Stimulated activated CD8-positive, alpha-beta memory T cell treated with anti-CD3 and anti-CD28 coated beads, Interleukin-7, amount 100 ng/mL, for 48 hours (primary cell): ENCODE measurements at places on chromosomes 2 and 18.

DNA sequence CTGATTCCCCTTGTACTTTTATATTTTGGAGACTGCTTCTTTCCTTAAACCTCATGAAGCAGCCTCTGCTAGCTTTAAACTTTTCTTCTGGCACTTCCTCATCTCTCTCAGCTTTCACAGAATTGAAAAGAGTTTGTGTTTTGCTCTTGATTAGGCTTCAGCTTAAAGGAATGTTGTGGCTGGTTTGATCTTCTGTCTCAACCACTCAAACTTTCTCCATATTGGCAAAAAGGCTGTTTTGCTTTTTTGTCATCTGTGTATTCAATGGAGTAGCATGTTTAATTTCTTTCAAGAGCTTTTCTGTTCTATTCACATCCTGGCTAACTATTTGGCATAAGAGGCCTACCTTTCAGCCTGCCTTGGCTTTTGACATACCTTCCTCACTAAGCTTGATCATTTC is 36.3 kb upstream of the MSTN start:
- no peak for DNase-seq

GRCh38 chr2:113698892-113699447 is 57.5 kb downstream of the SLC35F5 start:
- DNase-seq = no peak

DNA sequence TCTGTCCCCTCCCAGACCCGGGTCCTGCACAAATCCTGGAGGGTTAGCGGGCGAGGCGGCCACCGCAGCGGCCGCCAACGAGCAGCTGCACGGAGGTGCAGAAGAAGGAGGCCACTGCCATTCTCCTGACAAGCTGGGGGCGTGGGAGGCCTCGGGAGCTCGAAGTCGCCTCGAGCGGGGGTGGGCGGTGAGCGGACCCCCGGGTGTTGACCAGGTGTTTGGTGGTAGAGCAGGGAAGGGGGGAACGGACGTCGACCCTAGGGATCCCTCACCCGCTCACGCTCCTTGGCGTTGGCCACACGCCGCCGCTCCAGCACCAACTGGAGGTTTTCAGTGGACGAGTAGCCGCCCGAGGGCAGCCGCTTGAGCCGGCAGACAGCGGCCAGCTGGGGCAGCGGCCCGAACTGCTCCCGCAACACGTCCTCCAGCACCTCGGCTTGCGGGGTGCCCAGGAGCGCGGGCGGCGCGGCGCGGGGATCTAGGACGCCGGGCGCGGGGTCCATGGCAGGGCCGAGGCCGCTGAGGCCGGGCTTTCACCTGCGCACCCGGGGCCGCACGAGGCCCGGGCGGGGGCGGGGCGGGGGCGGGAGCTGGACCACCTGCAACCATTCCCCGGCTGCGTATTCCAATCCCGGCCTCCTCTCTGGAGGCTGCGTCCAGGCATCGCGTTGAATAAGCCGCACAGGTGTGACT is at the start of gene FIGLA:
Gene FIGLA (minus strand): TSS at position 508 of the 693 bp plus-strand sequence. CDS start 5 bp downstream, at position 503.
- DNase-seq = no peak

DNA sequence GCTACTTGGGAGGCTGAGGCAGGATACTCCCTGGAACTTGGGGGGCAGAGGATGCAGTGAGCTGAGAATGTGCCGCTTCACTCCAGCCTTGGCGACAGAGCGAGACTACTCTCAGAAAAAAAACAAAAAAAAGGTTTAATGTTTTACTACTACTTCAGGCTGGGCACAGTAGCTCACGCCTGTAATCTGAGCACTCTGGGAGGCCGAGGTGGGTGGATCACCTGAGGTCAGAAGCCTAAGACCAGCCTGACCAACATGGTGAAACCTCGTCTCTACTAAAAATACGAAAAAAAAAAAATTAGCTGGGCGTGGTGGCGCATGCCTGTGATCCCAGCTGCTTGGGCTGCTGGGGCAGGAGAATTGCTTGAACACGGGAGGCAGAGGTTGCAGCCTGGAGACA is 75.7 kb upstream of the ATIC start:
- no peak for DNase-seq

DNA sequence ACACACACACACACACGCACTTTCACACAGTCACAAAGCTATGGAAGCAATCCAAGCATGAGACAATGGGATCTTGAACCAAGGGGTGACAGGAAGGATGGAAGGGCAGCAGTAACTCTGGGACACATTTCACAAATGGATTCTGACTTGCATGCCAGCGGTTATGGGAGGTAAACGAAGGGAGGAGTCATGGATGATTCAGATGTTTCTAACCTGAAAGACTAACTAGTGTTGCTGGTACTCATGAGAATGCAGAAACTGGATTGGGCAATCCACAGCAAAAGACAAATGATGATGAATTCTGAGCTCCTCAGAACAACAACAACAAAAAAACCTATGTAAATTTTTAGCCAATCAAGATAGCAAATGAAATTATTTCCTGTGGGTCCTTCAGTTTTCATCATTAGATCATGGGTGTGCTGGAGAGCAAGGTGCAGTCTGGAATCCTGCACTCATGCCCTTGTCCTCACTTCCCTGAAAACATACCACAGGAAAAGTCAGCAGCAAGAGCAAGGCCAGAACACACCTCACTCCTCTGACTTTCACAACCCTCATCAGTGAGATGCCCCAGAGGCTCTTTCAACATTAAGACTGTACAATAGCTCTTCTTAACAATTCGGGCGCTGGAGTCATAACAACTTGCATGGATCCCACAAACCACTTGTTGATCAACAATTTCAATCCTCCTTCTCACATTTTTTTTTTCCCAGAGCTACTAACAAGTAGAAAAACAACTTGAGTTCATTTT is 32.6 kb downstream of the ABCA12 start:
- DNase-seq = no peak

- no peak for DNase-seq
Measured at GRCh38 chr2:113831161-113831560, 58.7 kb upstream of the ACTR3 start.

DNA sequence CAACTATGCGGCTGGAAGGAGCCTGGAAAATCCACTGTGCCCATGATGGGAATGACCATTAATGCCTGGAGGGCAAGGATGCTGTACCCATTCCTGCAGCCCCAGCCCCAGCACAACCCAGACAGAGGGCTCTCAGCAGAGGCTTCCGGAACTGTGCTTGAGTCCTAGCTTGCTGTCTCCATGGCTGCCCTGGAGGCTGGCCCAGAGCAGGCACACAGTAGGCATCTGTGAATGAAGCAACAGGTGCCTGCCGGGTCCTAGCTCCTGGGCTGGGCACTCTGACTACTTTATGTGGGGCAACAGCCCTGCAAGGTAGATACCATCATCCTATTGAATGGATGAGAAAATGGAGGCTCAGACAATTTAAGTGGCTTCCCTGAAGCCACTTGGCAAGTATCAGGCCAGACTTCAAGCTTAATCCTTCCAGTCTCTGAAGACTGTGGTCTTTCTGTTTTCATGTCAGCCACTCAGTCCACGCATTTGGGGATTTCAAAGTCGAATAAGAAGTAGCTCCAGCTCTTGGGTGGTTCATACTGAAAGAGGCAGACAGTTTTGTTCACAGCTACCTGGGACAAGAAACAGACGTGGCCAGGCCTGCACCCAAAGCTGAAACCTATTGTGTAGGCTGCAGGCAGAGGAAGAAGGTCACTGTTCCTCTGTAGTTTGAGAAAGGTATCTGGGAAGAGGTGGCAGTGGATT is 237.5 kb downstream of the ZBTB7C start:
- DNase-seq = no peak

GRCh38 chr18:79496978-79497637 is 101.4 kb downstream of the NFATC1 start:
- DNase-seq = no peak

DNA sequence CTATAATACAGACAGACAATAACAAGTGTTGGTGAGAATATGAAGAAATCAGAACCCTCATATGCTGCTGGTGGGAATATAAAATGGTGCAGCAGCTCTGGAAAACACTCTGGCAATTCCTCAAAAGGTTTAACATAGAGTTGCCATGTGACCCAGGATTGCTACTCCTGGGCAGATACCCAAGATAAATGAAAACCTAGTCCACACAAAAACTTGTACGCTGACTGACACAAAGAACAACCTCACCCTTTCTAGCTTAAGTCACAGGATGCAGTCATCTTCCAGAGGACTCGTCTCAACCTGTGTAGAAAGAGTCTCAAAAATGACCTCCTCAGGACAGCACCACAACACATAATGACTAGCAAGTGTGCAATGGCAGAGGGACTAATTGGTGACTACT is 71.6 kb upstream of the ACAA2 start:
- DNase-seq = no peak

DNA sequence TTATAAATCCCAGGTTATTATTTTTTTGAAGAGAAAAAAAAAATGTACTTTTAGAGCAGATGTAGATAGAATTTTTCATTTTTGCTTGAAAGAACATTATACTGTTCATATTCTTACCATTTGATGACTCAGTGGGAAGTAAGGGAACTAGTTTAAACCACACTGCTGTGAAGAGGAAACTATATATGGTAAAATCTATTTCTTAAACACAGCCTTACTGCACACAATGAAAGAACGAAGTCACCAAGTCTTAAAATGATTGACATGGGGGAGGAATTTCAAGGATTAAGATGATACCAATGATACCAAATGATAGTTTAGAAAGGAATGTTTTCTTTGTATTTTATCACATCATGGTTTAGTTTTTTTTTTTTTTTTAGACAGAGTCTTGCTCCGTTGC is 5.0 kb downstream of the ACTR2 start:
- no peak for DNase-seq

- DNase-seq = no peak
Measured at GRCh38 chr2:96109931-96110511, 6.3 kb downstream of the ADRA2B start.

- DNase-seq = no peak
Measured at GRCh38 chr2:192645811-192646598, 451.3 kb upstream of the TMEFF2 start.

DNA sequence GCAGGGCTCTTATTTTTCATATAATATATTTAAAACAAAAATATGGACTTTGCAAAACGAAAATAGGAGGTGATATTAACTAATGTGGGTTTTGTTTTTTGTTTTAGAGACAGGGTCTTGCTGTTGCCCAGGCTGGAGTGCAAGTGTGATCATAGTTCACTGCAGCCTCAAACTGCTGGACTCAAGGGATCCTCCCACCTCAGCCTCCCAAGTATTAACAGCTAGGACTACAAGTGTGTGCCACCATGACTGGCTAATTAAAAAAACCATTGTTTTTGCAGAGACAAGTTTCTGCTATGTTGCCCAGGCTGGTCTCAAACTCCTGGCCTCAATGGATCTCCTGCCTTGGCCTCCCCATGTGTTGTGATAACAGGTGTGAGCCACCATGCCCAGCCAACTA is 70.4 kb upstream of the FZD5 start:
- no peak for DNase-seq

- DNase-seq = no peak
Measured at GRCh38 chr2:239456940-239457339, 56.1 kb upstream of the HDAC4 start.

- DNase-seq = no peak
Measured at GRCh38 chr2:9565436-9566153, 10.0 kb upstream of the ADAM17 start.

DNA sequence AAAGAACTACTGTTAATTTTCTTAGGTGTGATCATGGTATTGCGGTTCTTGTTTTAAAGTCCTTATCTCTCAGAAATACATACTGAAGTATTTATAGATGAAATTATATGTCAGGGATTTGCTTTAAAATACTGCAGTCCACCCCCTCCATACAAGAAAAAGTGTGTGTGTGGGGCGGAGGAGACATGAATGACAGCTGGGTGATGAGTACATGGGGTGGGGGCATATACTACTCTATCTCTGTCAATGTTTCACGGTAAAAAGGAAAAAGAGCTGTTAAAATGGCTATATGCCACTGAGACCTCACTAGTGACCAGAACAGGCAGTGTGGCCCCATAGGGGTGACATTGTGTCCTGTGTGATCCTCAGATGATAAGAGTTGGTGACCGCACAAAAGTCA is 54.1 kb downstream of the SPRED2 start:
- no peak for DNase-seq

DNA sequence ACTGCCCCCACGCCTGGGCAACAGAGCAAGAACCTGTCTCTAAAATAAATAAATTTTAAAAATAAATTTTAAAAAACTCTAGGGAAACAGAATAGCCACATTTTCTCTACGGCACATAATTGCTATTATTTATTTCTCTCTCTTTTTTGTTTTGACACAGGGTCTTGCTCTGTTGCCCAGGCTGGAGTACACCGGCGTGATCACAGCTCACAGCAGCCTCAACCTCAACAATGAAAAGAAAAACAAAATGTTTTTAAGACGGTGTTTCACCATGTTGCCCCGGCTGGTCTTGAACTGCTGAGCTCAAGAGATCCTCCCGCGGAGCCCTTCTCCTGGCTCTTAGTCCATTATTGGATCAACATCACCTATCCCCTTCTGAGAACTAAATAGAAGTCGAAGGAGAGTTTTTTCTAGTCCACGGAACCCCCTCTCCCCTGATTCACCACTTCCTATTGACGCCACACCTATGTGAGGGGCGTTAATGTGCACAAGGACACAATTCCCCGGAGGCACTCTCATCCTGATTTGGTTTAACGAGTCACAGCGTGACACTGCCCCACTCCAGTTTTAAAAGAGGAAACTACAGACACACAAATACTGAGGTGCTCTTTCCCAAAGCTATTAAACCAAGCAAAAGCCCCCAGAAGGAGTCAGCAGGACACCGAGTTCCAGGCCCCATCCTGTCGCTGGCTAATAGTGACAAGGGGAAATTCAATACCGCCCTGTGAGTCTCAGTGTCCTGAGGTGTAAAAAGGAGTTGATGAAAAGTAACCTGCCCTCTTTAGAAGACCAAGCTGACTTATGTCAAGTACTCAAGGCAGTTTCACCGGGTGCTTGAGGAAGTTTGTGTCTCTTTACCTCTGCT is 1.1 kb downstream of the NPC1 start:
- DNase-seq = no peak

DNA sequence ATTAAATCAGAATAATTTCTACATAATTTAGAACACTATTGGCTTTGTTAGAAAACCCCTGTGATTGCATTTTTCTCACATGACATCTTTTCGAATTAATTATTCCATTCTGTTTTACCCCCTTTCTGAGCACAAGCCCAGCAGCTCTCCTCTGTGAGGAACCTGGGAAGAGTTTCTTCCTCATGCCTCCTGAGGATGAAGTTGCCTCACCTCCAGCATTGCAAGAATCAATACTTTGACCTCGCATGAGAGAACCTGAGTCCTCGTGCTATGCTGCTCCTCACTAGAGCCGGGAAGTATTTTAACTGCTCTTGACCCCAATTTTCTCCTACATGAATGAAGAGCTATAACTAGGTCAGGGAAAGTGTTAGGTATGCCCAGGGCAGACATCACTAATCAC is 77.1 kb upstream of the RAPH1 start:
- no peak for DNase-seq

DNA sequence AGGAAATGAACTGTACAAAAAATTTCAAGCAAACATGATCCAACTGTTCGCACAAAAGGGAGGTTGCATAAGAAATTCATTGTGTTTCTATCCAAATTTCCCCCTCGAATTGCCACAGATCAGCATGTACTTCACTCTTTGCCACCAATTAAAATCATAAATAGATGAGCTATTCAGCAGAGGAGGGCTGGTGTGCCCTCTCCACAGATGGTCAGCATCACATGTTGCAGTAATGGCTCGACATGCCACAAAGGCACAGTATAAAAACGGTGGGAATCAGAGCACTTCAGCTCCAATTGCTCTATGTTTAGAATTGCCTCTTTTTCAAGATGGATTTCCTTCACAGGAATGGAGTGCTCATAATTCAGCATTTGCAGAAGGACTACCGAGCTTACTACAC is at the start of gene G6PC2:
Gene G6PC2 (plus strand): TSS at position 289 of the 400 bp plus-strand sequence. CDS start 41 bp downstream, at position 330.
- DNase-seq = no peak
